DMS53 (cell line): ENCODE measurements at places on chromosomes 4 and X.
A peak's percentile ranks its signal among the peaks of the same experiment; 100 is the strongest.

- no peak for DNase-seq
Observed at GRCh38 chr4:128388352-128388630, 100.7 kb upstream of the PGRMC2 start.

GRCh38 chrX:147602176-147602696, 309.5 kb upstream of the FMR1 start:
- DNase-seq = peak; percentile 18

GRCh38 chr4:1967512-1968149, 41.1 kb downstream of the NELFA start:
- peak; percentile 33 for DNase-seq

- no peak for DNase-seq
Observed at GRCh38 chr4:121706595-121707021, 9.8 kb upstream of the ANXA5 start.
